Breast epithelium (tissue), 4 donors: ENCODE measurements at places on chromosomes 16 and 17.

DNA sequence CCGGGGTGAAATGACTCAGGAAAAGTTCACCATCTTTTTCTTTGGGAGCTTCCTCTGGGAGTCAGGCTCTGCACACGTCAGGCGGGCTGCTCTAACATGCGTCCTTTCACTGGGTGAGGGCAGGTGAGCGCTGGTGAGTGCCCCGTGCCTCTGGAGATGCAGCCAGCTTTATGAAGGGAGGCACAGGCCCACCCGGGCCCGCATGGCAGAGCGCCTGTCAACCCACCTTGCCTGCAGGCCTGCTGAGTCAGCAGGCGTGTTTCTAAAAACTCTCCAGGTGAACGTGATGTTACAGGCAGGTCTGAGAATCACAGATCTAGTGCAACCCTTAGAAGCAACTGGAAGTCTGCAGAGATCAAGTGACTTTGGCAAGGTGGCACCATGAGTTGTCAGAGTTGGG, 18.4 kb downstream of the MAP1LC3B start:
- peaks cover 16% of the 10 kb centered on the region for H3K36me3 ChIP-seq
- no peak for DNase-seq
- H3K27ac ChIP-seq = no peak overlapping the region

DNA sequence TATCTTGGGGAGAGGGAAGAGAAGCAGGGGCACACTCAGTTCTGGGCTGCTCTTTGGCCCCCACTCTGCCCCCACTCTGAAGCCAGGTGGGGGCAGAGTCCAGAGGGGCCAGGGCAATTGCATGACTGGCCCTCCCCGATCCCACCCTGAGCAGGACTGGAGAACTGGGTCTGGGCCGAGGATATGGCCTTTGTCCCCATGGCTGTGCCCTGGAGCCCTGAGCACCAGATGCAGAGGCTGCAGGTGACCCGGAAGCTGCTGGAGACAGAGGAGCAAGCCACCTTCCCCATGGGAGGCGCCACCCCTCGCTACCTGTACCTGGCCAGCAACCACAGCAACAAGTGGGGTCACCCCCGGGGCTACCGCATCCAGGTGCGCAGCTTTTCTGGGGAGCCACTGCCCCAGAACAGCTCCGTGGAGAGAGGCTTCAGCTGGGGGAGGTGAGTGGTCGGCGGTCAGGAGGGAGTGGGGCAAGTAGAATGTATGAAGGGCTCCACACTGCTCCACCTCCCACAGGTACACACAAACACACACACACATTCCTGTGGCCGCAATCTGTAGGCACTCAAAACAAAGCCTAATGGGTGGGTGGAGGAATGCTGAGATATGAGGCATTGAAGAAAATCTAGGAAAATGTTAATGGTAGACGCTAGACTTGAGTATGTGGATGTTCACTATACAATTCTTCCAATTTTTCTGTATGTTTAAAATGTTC, 21.4 kb downstream of the AOC3 start:
- no peak overlapping the region for H3K27ac ChIP-seq
- H3K4me3 ChIP-seq = no peak overlapping the region
- H3K27me3 ChIP-seq = no peaks in the 10 kb centered on the region
- no peaks in the 10 kb centered on the region for H3K36me3 ChIP-seq

GRCh38 chr17:65228287-65228686, 91.1 kb downstream of the RGS9 start:
- no peak for DNase-seq
- H3K27me3 ChIP-seq = no peaks in the 10 kb centered on the region
- H3K36me3 ChIP-seq = no peaks in the 10 kb centered on the region

DNA sequence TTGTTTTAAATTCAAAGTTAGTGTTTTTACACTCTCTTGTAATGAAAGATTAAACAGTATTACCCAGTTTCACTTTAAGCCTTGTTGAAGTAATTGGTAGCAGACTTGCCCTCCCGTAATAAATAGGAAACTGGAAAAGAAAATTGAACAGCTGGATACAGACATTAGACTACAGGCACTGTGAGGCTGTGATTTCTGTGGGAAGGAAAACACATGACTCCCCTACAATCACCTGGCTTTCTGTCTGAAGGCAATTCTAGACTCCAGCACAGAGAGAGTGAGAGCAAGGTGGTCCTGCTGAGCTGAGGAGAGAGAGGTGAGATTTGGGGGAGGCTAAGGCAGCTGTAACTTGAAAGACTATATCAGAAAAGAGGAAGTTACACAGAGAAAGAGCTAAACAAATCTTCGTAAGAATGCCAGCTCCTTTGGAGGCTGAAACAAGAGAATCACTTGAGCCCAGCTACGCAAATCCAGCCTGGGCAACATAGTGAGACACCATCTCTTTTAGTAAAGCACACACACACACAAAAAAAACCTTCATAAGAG, 57.8 kb upstream of the CDYL2 start:
- H3K4me1 ChIP-seq = no peaks in the 10 kb centered on the region
- no peaks in the 10 kb centered on the region for H3K27me3 ChIP-seq
- no peaks in the 10 kb centered on the region for H3K36me3 ChIP-seq
- DNase-seq = no peak
- H3K4me3 ChIP-seq = no peak overlapping the region
